Activated T-cell treated with anti-CD3 and anti-CD28 coated beads, Interleukin-2, amount 50 U/mL, for 72 hours (primary cell): ENCODE measurements at places on chromosomes 4 and X.

DNA sequence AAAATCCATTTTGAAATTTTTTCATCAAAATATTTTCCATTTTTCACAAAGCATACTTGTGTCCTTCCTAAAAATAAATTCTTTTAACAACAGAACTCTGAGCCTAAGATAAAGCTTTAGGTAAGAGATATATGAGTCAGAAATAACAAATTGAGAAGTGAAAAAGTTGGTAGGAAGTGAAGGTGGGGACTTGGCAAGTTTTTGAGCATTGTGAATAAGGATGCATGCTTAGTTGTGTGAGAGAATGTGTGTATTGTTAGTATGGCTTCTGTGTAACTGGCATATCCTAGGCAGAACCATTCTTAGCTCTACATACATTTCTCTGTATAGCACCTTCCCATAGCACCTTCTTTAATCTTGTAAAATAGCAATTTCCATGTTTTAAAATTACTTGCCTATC lies 6.8 kb downstream of the ASB5 start:
- no peaks in the 10 kb centered on the region for H3K36me3 ChIP-seq
- DNase-seq: no peak
- H3K27me3 ChIP-seq: peaks cover 4% of the 10 kb centered on the region
- H3K27ac ChIP-seq: no peak overlapping the region

DNA sequence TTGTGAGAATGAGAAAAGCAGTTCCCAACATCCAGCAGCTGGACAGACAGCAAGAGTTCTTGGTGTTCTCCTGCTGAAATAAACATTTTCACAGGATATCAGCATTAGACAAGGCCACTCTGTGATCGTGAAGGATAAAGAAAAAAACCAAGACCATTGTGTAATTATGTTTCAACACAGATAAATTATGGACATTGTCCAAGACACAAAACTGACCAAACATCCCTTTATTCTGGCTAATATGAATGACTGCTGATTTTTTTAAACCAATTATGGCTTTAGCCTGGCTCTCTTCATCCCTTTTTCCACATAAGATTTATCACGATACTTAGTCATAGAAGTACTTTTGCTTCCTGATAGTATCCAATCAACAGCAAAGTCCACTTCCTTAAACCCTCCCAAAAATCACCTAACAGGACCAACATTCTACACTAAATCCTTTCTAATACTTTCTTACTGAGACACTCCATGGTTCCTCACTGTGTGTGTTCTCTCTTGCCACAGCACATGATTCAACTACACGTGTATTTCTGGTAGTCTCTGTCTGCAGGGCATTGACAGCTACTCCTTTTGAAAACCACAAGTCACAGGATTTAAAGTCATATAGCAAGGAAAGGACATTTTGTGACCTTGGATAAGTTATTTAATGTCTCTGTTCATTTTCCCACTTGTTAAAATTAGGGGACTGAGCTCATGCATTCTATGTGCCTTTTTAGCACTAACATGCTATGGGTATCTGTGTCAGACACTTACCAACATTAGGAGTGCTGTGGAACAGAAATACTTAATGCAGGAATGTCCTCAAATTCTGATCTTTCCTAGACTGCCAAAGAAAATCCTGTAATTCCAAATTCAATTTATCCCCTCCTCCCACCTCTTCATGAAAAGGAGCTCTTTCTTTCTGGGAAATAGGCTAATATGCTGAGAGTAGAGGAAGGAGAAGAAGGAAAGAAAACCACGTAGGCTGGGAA lies 137.2 kb upstream of the PGRMC2 start:
- DNase-seq: no peak
- no peaks in the 10 kb centered on the region for H3K27me3 ChIP-seq
- no peak overlapping the region for H3K27ac ChIP-seq

DNA sequence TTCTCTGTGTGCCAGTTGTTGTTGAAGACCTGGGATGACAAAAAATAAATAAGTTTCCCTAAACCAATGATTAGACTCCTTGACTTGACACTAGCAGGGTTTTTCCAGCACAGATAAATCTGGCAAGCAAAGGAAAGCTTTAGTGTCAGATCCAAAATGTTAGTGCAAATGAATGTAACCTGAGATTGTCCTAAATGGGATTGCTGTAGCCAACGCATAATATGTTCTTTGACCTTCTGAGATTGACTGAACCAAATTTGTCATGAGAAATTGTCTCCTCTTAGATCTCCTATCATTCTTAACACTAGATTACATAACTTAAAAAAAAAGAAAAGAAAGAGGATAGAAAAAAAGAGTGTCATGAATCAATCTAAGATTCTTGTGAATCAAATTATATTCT lies 196.5 kb downstream of the RELL1 start:
- no peaks in the 10 kb centered on the region for H3K36me3 ChIP-seq
- no peaks in the 10 kb centered on the region for H3K27me3 ChIP-seq
- no peak overlapping the region for H3K27ac ChIP-seq
- no peaks in the 10 kb centered on the region for H3K4me1 ChIP-seq
- no peak overlapping the region for H3K4me3 ChIP-seq
- DNase-seq: no peak

GRCh38 chr4:95209927-95210326 lies 338.8 kb downstream of the UNC5C start:
- H3K4me3 ChIP-seq: no peak overlapping the region
- H3K36me3 ChIP-seq: no peaks in the 10 kb centered on the region
- no peaks in the 10 kb centered on the region for H3K4me1 ChIP-seq
- peaks cover 15% of the 10 kb centered on the region for H3K27me3 ChIP-seq

GRCh38 chr4:14888790-14889572 lies 113.3 kb upstream of the CPEB2 start:
- no peak overlapping the region for H3K4me3 ChIP-seq
- no peaks in the 10 kb centered on the region for H3K4me1 ChIP-seq
- H3K36me3 ChIP-seq: no peaks in the 10 kb centered on the region
- peaks cover 8% of the 10 kb centered on the region for H3K27me3 ChIP-seq
- no peak for DNase-seq
- no peak overlapping the region for H3K27ac ChIP-seq

DNA sequence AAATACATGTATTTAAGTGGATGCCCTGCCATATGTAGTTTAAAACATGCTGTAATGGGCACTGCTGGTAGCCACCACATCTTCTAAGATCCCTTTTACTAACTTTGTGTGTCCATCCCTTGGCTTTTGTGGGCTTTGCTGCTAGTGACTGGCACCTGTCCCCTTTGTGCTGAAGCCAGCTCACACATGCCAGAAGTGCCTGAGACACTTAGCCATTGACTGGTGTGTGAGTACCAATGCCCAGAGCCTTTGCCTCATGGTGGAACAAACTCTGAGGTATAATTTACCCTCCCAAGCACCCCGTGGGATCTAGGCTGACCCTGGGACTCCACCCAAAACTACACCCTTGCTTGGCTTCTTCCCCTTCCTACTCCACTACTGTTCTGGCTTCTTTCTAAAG lies 33.0 kb downstream of the ARHGAP6 start:
- H3K4me3 ChIP-seq: no peak overlapping the region
- no peaks in the 10 kb centered on the region for H3K4me1 ChIP-seq
- no peak for DNase-seq
- H3K27me3 ChIP-seq: peaks cover 21% of the 10 kb centered on the region

- DNase-seq: no peak
- H3K4me1 ChIP-seq: no peaks in the 10 kb centered on the region
- H3K4me3 ChIP-seq: no peak overlapping the region
- no peaks in the 10 kb centered on the region for H3K36me3 ChIP-seq
- H3K27ac ChIP-seq: no peak overlapping the region
Measured at GRCh38 chr4:53813998-53814397, 222.7 kb upstream of the LNX1 start.
